ENCODE measurements at places on chromosomes 3 and 15. TPM values are rescaled to one million over a fixed set of nuclear protein-coding genes. Genes with fewer than 3 reads are reported as not detected.
A peak's percentile ranks its signal among the peaks of the same experiment; 100 is the strongest.

The TF gene
- 9.2 TPM for total RNA-seq

The TMEM212 gene
- not detected for total RNA-seq

GRCh38 chr15:80567721-80568157 is 127.4 kb upstream of the ABHD17C start:
- peak; percentile 56 for DNase-seq
- peaks cover 4% of the 10 kb centered on the region for H3K27me3 ChIP-seq
- H3K36me3 ChIP-seq = no peaks in the 10 kb centered on the region
- no peak overlapping the region for H3K4me3 ChIP-seq

GRCh38 chr15:82835391-82835917 is 26.0 kb downstream of the WHAMM start:
- H3K4me1 ChIP-seq = no peaks in the 10 kb centered on the region
- DNase-seq = no peak
- H3K36me3 ChIP-seq = peaks cover 51% of the 10 kb centered on the region
- H3K27ac ChIP-seq = no peak overlapping the region
- H3K27me3 ChIP-seq = no peaks in the 10 kb centered on the region

- no peaks in the 10 kb centered on the region for H3K4me1 ChIP-seq
- DNase-seq = no peak
- peaks cover 35% of the 10 kb centered on the region for H3K27me3 ChIP-seq
- H3K36me3 ChIP-seq = no peaks in the 10 kb centered on the region
Measured at GRCh38 chr3:14879211-14879874, 60.6 kb downstream of the FGD5 start.

The SLC35G2 gene
- total RNA-seq = 2.1 TPM

The GP5 gene
- not detected for total RNA-seq

The EMC7 gene
- total RNA-seq = 56.4 TPM

GRCh38 chr15:72005483-72005882 is 112.5 kb downstream of the MYO9A start:
- DNase-seq = no peak
- no peaks in the 10 kb centered on the region for H3K4me1 ChIP-seq
- no peaks in the 10 kb centered on the region for H3K27me3 ChIP-seq
- H3K36me3 ChIP-seq = peaks cover 4% of the 10 kb centered on the region
- H3K4me3 ChIP-seq = no peak overlapping the region

DNA sequence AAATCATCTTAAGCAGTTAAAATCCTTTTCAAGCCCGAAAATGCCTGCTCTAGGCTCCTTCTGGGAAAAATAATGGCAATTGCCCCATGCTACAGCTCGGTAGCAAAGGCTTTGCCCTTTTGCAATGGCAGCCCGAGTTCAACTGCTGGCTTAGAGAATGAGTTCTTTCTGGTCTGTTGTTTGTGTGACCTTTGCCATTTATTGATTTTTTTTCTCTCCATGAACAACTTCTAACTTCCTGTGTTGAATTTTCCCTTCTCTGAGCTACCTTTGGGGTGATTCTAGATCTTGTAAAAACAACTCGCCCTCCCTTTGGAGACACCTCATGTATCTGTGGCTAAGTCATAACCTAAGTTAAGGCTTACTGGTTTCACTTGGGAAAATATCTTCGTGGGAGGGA is 139.3 kb downstream of the PLCH1 start:
- H3K27ac ChIP-seq = no peak overlapping the region
- H3K4me3 ChIP-seq = no peak overlapping the region
- H3K4me1 ChIP-seq = no peaks in the 10 kb centered on the region
- no peaks in the 10 kb centered on the region for H3K27me3 ChIP-seq

GRCh38 chr3:53180305-53181023 is 19.5 kb downstream of the PRKCD start:
- H3K27ac ChIP-seq = no peak overlapping the region
- no peaks in the 10 kb centered on the region for H3K27me3 ChIP-seq
- no peak overlapping the region for H3K4me3 ChIP-seq

The TERC gene
- 21.6 TPM for total RNA-seq

The CLRN1 gene
- not detected for total RNA-seq

The SCG5 gene
- total RNA-seq = 0.33 TPM

DNA sequence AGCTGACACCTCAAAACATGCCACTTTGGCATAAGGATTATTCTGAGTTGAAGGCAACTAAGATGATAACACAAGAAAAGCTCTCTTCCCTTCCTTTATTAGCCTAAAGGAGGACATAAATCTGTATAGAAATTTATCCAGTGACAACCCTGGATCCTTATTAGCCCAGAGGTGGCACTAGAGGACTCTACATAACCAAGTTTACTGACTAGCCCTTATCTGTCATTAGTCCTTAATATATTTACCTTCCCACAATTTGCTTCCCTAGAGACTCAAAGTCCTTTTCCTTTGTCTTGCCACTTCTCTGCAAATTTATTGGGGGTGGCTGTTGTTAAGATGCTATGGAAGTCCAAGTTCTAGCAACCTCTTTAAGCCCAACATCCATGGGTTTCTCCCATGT is 26.7 kb downstream of the CEP70 start:
- no peaks in the 10 kb centered on the region for H3K27me3 ChIP-seq
- DNase-seq = no peak
- no peak overlapping the region for H3K4me3 ChIP-seq
- H3K4me1 ChIP-seq = no peaks in the 10 kb centered on the region

- H3K36me3 ChIP-seq = no peaks in the 10 kb centered on the region
- no peak overlapping the region for H3K4me3 ChIP-seq
- no peaks in the 10 kb centered on the region for H3K4me1 ChIP-seq
- no peak for DNase-seq
Measured at GRCh38 chr3:157219215-157219614, 59.3 kb upstream of the CCNL1 start.

The IL17RD gene
- total RNA-seq = 0.25 TPM

GRCh38 chr3:196932600-196932999 is 9.7 kb downstream of the NCBP2 start:
- DNase-seq = no peak
- no peaks in the 10 kb centered on the region for H3K4me1 ChIP-seq
- H3K36me3 ChIP-seq = peaks cover 97% of the 10 kb centered on the region
- no peak overlapping the region for H3K4me3 ChIP-seq
- H3K27ac ChIP-seq = no peak overlapping the region

- no peak for DNase-seq
- no peaks in the 10 kb centered on the region for H3K4me1 ChIP-seq
- H3K27ac ChIP-seq = no peak overlapping the region
- H3K36me3 ChIP-seq = no peaks in the 10 kb centered on the region
- no peak overlapping the region for H3K4me3 ChIP-seq
Measured at GRCh38 chr3:23869977-23870662, 46.7 kb downstream of the NKIRAS1 start.

DNA sequence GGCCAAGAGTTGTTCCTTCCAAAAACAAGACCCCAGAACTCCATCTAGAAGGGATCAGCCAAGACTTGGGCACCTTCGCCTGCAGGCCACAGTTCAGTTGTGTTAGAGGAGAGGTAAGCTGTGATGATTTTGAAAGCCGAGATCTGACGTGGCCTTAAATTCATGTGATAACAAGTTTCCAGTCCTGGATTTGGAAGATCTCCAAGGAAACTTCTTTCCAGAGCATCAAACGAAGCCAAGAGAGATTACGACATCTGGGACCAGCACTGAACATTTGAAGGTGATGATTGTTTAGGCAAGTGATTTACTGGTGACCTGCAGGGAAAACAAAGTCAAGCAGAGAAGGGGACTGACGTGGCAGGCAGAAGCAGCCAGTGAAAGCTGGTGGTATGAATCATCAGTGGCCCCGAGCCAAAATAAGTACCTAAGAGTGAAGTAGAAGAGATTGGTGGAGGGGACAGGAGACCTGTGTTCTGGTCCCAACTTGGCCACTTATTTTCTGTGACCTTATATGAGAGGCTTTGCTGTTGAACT is 339.0 kb upstream of the PROK2 start:
- peaks cover 12% of the 10 kb centered on the region for H3K4me1 ChIP-seq
- no peaks in the 10 kb centered on the region for H3K27me3 ChIP-seq
- no peak overlapping the region for H3K27ac ChIP-seq
- H3K4me3 ChIP-seq = no peak overlapping the region

The GUCA1C gene
- not detected for total RNA-seq

- H3K4me1 ChIP-seq = no peaks in the 10 kb centered on the region
- H3K36me3 ChIP-seq = no peaks in the 10 kb centered on the region
- H3K27me3 ChIP-seq = no peaks in the 10 kb centered on the region
- no peak overlapping the region for H3K27ac ChIP-seq
Measured at GRCh38 chr3:28915741-28916500, 364.9 kb upstream of the RBMS3 start.

DNA sequence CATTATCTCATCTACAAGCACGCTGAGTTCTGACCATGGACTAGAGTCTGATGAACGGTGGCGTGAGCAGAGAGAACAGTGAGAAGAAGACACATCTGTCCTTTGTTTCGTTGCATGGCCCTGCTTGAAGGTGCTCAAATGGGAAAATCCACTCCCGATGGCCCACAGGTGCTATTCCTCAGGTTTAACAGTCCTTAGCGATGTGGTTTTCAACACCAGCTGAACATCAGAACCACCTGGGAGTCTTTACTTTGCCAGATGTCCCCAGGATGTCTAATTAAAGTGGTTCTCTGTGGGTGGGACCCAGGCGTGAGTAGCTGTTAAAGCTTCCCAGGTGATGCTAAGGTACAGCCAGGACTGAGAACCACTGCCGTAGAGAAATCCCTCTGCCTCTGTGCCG is 13.0 kb downstream of the ADAMTS17 start:
- H3K27ac ChIP-seq = no peak overlapping the region
- peaks cover 6% of the 10 kb centered on the region for H3K27me3 ChIP-seq
- H3K4me3 ChIP-seq = no peak overlapping the region
- no peak for DNase-seq

DNA sequence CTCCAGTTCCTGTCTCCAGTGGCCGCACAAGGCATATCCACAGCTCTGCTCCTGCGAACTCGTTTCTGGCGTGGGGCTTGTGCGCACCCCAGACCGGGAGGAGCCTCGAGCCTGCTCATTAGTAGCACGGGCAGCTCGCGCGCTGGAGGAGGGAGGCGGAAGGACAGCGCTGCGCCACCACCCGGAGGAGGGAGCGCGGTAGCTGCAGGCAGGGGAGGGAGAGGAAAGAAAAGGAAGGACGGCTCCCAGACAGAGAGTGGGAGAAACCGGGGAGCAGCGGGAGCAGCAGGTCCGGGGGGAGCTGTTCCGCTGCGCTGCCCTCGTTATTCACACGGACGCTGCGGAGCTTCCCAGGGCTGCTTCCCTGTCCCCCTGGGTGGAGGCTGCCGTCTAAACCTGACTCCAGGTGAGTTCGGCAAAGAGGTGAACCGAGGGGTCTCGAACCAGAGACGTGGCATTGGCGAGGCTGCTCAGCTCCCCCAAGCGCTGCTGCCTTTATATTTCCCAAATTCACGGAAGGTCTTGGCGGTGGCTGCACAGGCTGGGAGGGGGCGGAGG is 121.3 kb upstream of the ZNF717 start:
- DNase-seq = no peak
- H3K27ac ChIP-seq = no peak overlapping the region
- H3K4me3 ChIP-seq = no peak overlapping the region
- no peaks in the 10 kb centered on the region for H3K36me3 ChIP-seq
- no peaks in the 10 kb centered on the region for H3K4me1 ChIP-seq

- no peaks in the 10 kb centered on the region for H3K4me1 ChIP-seq
- H3K27ac ChIP-seq = no peak overlapping the region
- H3K27me3 ChIP-seq = peaks cover 32% of the 10 kb centered on the region
- no peak overlapping the region for H3K4me3 ChIP-seq
- DNase-seq = no peak
- H3K36me3 ChIP-seq = no peaks in the 10 kb centered on the region
Measured at GRCh38 chr3:16187213-16187790, 12.8 kb downstream of the GALNT15 start.

GRCh38 chr15:85687329-85687728 is 107.4 kb downstream of the KLHL25 start:
- H3K27ac ChIP-seq = no peak overlapping the region
- DNase-seq = no peak
- H3K4me3 ChIP-seq = no peak overlapping the region
- H3K27me3 ChIP-seq = no peaks in the 10 kb centered on the region
- H3K36me3 ChIP-seq = no peaks in the 10 kb centered on the region

GRCh38 chr3:71245971-71246880 is 337.3 kb downstream of the FOXP1 start:
- H3K4me3 ChIP-seq = no peak overlapping the region
- no peak overlapping the region for H3K27ac ChIP-seq
- H3K27me3 ChIP-seq = no peaks in the 10 kb centered on the region
- H3K36me3 ChIP-seq = no peaks in the 10 kb centered on the region

DNA sequence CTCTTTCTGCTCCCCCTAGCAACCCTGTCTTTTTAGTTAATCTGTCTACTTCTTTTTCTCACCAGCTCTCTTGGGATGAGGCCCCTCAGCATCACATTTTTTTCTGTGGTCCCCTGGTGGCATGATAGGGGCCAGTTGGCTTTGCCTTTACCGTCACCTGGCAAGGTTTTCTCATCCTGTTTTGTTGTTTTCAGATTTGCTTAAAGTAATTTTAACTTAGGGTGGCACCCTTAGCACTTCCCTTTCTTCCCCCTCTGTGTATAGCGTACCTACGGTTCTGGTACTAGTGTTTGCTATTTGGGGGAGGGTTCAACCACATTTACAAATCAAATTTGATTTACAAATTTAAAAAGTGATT is 35.6 kb downstream of the PDCD6IP start:
- H3K27ac ChIP-seq = no peak overlapping the region
- H3K36me3 ChIP-seq = peaks cover 59% of the 10 kb centered on the region
- no peaks in the 10 kb centered on the region for H3K27me3 ChIP-seq
- H3K4me3 ChIP-seq = no peak overlapping the region
- H3K4me1 ChIP-seq = no peaks in the 10 kb centered on the region
- no peak for DNase-seq

- H3K27me3 ChIP-seq = no peaks in the 10 kb centered on the region
- H3K4me3 ChIP-seq = no peak overlapping the region
- no peaks in the 10 kb centered on the region for H3K4me1 ChIP-seq
- DNase-seq = no peak
- H3K27ac ChIP-seq = no peak overlapping the region
Measured at GRCh38 chr3:144187531-144188210, 216.0 kb downstream of the DIPK2A start.

- H3K27ac ChIP-seq = no peak overlapping the region
- H3K27me3 ChIP-seq = no peaks in the 10 kb centered on the region
- H3K4me3 ChIP-seq = no peak overlapping the region
- peaks cover 14% of the 10 kb centered on the region for H3K4me1 ChIP-seq
- peaks cover 9% of the 10 kb centered on the region for H3K36me3 ChIP-seq
Measured at GRCh38 chr3:157163217-157163953, 3.4 kb upstream of the CCNL1 start.

- no peaks in the 10 kb centered on the region for H3K27me3 ChIP-seq
- H3K4me3 ChIP-seq = no peak overlapping the region
- no peak for DNase-seq
- H3K36me3 ChIP-seq = no peaks in the 10 kb centered on the region
- no peak overlapping the region for H3K27ac ChIP-seq
- no peaks in the 10 kb centered on the region for H3K4me1 ChIP-seq
Measured at GRCh38 chr3:190502946-190503345, 10.9 kb upstream of the IL1RAP start.

GRCh38 chr15:84953136-84953535 is 28.5 kb upstream of the PDE8A start:
- H3K27ac ChIP-seq = no peak overlapping the region
- no peaks in the 10 kb centered on the region for H3K27me3 ChIP-seq

- no peaks in the 10 kb centered on the region for H3K36me3 ChIP-seq
- H3K27ac ChIP-seq = no peak overlapping the region
- DNase-seq = no peak
- H3K4me3 ChIP-seq = no peak overlapping the region
- H3K4me1 ChIP-seq = no peaks in the 10 kb centered on the region
- peaks cover 43% of the 10 kb centered on the region for H3K27me3 ChIP-seq
Measured at GRCh38 chr3:36814066-36814717, 49.8 kb upstream of the DCLK3 start.

- H3K36me3 ChIP-seq = no peaks in the 10 kb centered on the region
- H3K4me3 ChIP-seq = no peak overlapping the region
- no peak overlapping the region for H3K27ac ChIP-seq
- no peaks in the 10 kb centered on the region for H3K4me1 ChIP-seq
Measured at GRCh38 chr3:23740517-23740965, 65.2 kb upstream of the UBE2E1 start.
